ENCODE measurements at places on chromosomes 13 and 19.
A peak's percentile ranks its signal among the peaks of the same experiment; 100 is the strongest.

DNA sequence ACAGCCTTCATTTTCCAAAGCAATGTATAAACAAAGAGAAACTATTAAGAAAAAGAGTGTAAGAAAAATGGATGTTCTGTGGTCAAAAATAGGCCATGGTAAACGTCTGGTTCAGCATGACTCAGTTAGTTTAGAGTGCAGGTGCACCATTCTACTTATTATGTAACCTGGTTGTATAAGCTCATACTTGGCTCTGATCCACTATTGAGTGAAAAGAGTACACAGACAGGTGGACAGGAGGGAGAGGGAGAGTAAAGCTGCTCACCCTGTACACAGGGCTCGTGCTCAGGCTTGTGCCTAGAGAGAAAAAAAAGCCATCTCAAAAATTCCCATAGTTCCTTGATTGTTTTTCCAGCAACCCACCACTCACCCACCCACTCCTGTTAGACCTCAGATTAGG, 85.8 kb upstream of the ZNF91 start:
- no peak for DNase-seq

GRCh38 chr19:7808108-7808507, 21.9 kb upstream of the EVI5L start:
- no peak for DNase-seq

DNA sequence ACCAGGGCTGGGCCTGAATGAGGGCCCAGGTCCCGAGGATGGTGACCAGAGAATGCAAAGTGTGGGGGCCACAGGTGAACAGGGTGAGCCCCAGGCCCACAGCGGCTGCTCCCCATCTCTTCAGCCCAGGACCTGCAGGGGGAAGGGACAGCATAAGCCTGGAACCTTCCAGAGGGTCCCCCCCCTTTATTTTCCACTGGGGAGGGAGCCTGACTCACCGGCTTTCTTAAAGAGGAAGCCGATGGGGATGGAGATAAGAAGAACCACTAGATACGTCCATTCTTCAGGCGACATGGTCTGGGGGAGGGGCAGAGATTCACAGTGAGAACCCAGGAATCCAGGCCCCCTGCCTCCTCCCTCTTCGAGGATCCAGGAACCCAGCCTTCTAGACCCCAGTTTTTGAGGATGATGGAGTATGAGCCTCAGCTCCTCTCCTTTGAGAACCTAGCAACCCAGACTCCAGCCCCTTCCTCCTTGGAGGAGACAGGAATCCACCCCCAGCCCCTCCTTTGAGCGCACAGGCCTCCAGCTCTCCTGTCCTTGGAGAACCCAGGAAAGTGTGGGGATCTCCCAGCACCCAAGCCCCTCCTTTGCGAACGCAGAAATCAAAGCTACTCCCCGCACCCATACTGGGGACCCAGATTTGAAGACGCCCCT, 1.0 kb downstream of the MBOAT7 start:
- DNase-seq, result peak; percentile 61

DNA sequence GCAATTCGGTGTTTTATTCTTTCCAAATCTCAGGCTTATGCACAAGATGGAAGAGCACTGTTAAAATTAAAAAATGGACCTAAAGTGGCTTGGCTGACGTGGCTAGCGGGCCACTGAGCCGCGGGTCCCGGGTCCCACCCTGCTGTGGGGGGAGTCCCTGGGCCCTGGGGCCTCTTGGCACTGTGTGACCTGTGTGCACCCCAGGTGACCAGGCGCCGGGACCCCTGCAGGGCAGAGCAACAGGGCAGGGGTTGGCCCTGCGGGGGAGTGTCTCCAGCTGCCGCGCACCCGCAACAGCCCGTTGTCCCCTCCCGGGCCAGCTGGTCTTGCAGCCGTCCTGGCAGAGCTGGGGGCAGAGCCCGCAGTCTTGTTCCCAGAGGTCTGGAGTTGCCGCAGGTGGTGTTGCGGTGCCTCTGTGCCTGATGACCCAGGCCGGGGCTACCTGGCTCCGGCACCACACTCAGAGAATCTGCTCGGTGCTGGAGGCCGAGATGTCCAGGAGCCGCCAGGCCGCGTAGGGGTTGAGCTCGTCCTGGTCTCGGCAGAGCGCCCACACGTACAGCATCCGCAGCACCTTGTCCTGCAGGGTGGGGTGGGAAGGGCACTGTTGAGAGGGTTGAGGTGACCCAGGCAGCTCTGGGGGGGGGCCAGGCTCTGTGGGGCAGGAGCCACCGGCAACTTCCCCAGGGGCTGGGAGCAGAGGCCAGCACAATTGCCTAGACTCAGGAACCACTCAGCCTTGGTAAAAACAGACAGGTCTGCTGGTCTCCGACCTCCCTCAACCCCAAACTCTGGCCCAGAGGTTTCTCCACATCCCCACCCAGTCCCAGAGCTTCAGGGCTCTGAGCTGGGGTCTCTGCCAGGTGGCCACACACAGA, 1.0 kb upstream of the CTXN1 start:
- DNase-seq, result no peak

DNA sequence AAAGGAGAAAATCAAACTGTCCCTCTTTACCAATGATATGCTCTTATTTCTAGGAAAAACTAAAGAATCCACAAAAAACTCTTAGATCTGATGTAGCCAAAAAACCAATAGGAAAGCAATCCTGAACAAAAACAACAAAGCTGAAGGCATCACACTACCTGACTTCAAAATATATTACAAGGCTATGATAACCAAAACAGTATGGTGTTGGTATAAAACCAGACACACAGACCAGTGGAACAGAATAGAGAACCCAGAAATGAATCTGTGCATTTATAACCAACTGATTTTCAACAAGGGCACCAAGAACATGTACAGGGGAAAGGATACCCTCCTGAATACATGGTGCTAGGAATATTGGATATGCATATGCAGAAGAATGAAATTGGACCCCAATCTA, 9.7 kb upstream of the ZNF546 start:
- DNase-seq, result no peak

DNA sequence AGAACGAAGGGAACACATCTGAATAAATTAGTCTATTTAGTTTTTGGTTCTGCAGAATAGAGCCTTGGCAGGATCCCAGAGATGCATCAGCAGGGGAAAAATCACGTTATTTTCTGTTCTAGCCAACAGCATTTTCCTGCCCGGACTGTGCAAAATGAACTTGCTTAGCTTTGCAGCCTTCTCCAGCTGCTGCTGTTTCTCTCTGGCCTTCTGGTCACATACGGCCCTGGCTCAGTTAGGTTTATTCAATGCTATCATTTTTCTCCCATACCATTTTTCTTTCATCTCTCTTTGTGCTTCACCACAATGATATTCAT, 110.4 kb upstream of the KL start:
- no peak for DNase-seq

- no peak for DNase-seq
Measured at GRCh38 chr13:109166804-109167203, 537.4 kb downstream of the MYO16 start.
